OCI-LY7 (cell line): ENCODE measurements at places on chromosomes 11 and 22. TPM values are rescaled to one million over a fixed set of nuclear protein-coding genes. Genes with fewer than 3 reads are reported as not detected.

The TBX10 gene
- 5.3 and 5.7 TPM in 2 replicates for total RNA-seq

The TMEM191B gene
- total RNA-seq: 0.50 and 2.4 TPM in 2 replicates

The GAB4 gene
- not detected in 2 replicates for total RNA-seq

The PLAAT2 gene
- total RNA-seq: not detected in 2 replicates

The MUC5AC gene
- not detected in 2 replicates for total RNA-seq

The KCTD17 gene
- 21.7 and 22.0 TPM in 2 replicates for total RNA-seq

The CELSR1 gene
- total RNA-seq: 3.7 and 4.9 TPM in 2 replicates

The VSIG2 gene
- total RNA-seq: not detected in 2 replicates

The UCP3 gene
- 1.8 and 2.4 TPM in 2 replicates for total RNA-seq

The BAIAP2L2 gene
- total RNA-seq: 1.9 and 2.4 TPM in 2 replicates

The ENTHD1 gene
- not detected in 2 replicates for total RNA-seq

The KCNK4 gene
- total RNA-seq: 0.80 and 0.92 TPM in 2 replicates
